Astrocyte (in vitro differentiated cells and primary cell): ENCODE measurements at places on chromosomes 1 and 21.

- DNase-seq: no peak
Measured at GRCh38 chr1:109229531-109230127, 15.9 kb downstream of the SARS1 start.

DNA sequence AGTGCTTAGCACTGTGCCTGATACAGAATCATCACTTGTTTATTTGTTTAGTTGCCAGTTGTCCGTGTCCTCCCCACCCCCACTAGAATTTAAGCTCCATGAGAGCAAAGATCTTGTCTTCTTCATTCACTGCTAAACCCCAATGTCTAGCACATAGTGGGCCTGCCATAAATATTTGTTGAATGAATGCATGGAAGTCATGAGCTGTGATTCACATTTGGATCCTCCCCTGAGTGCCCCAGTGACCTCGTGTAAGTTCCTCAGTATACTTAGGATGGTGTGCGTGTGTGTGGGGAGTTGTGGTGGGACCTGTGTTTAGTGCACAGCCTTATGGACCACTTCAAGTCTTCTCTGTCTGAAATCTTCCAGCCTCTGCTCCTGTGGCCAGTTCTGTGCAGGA, 23.1 kb downstream of the IER5 start:
- peak; percentile 52 for DNase-seq

DNA sequence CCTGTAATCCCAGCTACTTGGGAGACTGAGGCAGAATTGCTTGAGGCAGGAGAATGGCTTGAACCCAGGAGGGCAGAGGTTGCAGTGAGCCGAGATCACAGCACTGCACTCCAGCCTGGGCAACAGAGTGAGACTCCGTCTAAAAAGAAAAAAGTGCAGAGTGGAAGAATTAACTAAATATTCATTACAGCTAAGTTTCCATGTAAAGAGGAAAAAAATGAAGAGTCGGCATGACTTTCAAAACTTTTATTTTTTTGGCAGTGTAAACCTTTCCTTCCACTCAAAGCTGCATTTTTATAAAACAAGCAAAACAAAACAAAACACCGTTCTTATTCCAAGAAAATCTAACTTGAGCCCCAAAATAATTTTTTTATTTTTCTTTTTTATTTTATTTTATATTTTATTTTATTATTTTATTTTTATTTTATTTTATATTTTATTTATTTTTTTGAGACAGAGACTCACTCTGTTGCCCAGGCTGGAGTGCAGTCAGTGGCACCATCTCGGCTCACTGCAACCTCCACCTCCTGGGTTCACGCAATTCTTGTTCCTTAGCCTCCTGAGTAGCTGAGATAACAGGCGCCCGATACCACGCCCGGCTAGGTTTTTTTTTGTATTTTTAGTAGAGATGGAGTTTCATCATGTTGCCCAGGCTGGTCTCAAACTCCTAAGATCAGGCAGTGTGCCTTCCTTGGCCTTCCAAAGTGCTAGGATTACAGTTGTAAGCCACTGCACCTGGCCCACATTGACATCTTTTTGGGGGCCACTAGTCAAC, 62.9 kb downstream of the PACC1 start:
- no peak for DNase-seq

DNA sequence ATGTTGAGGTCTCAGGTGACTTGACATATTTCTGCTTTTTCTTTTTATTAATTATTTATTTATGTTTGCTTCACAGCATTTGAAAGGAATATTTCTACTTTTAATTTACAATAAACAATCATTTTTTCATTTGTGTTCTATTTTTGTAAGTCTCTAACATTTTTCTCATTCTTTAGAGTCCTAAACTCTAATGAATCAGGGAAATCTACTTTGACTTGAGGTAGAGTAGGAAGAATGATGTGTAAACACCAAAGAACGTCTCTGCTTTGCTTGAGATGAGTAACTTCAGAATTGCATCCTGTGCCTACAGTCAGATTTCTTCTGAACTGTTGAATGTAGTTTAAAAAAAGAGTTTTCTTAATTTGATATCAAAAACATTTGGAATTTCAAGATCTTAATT, 65.2 kb downstream of the CNST start:
- DNase-seq: peak; percentile 73
